CD4-positive, alpha-beta T cell treated with Interleukin-15 for 4 hours (primary cell): ENCODE measurements at places on chromosomes 16 and 17.

DNA sequence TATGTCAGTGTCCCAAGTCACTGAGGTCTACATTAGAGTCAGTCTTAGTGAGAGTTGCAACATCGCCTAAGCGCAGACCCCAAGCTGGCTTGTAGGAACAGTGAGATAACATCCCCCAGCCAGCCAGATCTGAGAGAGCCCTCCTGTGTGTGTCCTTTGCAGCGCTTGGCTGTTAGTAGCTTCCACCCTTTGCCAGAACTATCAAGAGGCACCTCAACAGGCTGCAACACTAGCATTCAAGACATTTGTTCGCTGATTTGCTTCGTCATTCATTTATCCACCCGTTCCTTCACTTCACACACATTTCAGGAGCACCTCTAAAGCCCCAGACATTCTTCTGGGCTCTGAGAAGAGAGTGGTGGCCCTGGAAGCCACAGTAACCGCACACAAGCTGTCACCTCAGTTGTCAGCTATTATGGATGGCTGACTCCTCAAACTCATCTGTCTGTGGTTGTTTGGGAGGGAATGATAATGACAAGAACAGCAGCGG lies 289.6 kb downstream of the WWOX start:
- no peak for DNase-seq

GRCh38 chr16:31397096-31397660 lies 4.0 kb downstream of the ITGAD start:
- DNase-seq: no peak

- peak; percentile 5 for DNase-seq
These were observed 31.2 kb downstream of the TMEM238L start for GRCh38 chr17:10772425-10773380.

GRCh38 chr17:7843257-7843535 lies 9.2 kb downstream of the KDM6B start:
- DNase-seq: no peak

- DNase-seq: no peak
These were observed 159.4 kb downstream of the SEC14L1 start for GRCh38 chr17:77300016-77300686.

DNA sequence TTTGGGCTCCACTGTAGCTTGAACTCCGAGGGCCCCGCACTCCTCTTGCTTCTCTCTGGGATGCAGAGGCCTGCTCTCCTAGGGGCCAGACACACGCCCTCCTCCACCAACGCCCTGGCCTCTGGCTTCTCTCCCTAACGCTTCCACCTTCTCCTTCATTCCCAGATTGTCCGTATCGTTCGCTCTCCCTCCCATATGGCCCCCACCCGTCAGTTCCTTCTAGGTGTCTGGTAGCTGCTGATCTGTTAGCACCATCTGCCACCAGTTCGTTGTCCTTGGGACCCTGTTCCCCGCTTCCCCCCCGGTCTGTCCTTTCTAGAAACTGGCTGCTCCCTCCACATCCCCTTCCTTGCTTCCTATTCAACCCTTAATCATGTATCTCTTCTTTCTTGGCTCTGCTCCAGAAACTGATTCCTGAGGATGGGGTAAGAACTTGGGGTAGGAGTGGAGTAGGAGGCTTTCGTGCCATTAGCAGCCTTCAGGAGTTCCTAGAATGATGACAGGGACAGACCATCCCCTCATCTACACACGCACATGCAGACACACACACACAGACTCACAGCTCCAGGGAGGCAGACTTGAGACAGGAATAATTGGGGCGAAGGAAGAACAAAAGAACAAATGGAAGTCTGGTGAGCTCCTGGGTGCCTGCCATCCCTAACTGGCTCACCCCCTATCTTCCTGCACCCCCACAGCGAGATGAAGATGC lies 4.3 kb downstream of the ATP1B2 start:
- DNase-seq: no peak

- no peak for DNase-seq
These were observed 715.0 kb upstream of the CDH8 start for GRCh38 chr16:62751218-62751617.

DNA sequence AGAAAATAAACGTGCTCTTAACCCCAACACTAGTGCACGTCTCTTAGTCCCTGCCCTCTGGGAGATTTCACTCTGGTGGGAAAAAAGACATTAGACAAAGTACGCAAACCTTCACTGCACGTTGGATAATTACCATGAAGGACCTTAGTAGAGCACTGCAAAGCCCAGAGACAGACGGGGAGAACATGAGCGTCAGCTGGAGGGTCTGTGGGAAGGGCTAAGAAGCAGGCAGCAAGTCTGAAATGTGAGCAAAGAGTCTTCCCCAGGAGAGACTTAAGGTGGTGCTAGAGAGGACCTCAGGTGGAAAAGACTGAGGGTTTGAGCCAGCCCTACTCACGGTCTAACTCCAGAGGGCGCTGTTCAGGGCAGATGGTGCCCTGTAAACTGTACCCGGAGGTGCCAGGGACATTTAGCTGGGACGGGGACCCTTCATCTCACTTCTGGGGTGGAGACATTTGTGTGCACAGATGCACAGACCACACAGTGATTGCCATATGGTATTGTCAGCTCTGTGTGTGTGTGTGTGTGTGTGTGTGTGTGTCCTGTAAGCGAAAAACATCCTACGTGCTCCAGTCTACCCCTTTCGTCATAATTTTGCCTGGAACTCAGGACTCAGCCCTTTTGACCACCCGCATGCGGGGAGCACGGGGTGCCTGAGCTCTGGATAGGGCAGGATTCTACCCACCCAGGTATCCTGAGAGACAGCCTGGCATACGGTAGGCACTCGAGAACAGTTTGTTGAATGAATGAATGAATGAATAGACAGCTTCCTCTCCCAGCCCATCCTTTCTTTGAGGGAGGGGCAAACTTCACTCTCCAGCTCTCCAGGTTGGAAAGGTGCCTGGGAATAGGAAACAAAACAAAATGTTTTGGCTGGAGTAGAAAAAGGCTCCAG lies 10.1 kb upstream of the STAC2 start:
- peak; percentile 60 for DNase-seq

DNA sequence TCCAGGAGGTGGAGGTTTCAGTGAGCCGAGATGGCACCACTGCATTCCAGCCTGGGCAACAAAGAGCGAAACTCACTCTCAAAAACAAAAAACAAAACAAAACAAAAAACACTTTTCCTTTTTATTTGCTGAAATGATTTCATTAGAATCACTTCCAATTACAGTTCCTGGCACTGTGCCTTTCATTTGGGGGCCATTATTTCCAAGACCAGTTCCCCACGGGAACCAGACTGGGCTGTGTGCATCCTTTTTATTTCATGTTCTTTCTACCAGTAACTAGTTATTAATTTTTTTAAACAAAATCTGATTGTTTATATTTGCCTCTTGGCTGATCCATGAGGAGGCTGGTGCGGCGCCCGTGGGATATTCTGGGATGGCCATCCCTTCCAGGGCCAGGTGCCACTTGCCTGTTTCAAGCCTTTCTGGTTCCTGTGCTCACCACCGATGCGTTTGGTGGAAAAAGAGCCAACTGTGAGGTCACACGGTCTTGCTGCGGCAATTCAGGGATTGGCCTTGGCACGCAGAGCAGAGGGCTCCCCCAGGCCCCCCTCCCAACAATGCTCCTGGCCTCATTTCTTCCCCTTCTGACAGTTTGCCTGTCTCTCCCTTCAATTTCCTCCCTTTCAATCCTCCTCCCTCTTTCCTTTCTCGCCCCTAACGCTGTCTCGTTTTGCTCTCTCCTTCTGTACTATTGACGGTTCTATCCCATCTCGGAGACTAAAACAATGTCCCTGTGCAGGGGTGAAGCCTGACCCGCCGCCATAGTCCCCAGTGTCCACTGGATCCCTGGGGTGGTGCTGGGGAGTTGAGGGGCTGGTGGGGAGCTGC lies 13.4 kb downstream of the UBALD1 start:
- no peak for DNase-seq

GRCh38 chr17:7114875-7115614 lies 423 bp upstream of the ASGR2 start:
- no peak for DNase-seq

DNA sequence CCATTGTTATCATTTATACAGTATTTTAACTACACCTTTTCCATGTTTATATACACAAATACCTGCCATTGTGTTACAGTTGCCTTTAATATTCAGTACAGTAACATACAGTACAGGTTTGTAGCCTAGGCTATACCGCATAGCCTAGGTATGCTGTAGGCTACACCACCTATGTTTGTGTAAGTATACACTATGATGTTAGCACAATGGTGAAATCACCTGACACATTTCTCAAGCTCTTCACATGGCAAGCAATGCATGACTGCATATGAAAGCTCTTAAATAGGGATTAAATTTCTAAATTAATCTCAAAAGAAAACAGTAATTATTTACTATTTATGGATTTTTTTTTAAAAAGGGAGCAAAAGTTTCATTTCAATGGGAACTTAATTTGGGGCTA lies 12.0 kb downstream of the LRRC37B start:
- DNase-seq: no peak

- DNase-seq: no peak
These were observed 1.0 kb upstream of the MSI2 start for GRCh38 chr17:57255182-57255775.

DNA sequence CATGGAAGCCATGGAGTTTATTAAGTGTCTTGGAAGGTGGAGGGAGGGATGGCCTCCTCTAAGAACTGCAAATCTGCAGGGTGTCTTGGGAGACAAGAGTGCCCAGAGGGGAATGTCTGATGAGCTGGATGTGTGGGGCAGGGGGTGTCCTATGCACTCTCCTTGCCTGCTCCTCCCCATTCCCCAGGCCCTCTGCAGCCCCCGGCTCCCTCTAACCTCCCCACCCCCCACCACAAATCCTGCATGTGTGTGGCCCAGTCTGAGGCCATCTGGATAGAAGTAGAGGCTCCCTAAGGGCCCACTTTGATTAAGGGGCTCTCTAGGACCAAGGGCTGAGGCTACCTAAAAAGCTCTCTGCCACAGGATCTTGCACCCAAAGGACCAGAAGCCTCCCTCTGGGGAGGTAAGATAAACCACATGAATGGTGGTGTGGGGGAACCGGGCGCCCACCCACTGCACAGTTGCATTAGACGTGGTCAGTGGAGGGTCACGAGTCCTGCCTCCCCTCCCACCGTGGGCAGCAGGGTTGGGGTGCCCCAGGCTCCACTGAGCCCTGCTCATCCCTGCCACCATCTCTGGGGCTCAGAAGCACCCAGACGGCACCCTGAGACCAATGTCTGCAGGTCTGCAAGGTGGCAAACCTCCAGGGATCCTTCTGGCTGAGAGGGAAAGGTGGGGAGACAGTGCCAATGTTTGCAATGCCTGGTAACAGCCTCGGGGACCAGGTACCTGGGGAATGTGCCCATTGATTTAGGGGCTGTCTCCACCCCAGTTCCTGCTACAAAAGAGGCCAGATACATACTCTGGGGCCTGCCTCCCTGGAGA lies 618 bp downstream of the AANAT start:
- DNase-seq: no peak

- no peak for DNase-seq
These were observed 21.8 kb downstream of the YPEL2 start for GRCh38 chr17:59353106-59353854.

DNA sequence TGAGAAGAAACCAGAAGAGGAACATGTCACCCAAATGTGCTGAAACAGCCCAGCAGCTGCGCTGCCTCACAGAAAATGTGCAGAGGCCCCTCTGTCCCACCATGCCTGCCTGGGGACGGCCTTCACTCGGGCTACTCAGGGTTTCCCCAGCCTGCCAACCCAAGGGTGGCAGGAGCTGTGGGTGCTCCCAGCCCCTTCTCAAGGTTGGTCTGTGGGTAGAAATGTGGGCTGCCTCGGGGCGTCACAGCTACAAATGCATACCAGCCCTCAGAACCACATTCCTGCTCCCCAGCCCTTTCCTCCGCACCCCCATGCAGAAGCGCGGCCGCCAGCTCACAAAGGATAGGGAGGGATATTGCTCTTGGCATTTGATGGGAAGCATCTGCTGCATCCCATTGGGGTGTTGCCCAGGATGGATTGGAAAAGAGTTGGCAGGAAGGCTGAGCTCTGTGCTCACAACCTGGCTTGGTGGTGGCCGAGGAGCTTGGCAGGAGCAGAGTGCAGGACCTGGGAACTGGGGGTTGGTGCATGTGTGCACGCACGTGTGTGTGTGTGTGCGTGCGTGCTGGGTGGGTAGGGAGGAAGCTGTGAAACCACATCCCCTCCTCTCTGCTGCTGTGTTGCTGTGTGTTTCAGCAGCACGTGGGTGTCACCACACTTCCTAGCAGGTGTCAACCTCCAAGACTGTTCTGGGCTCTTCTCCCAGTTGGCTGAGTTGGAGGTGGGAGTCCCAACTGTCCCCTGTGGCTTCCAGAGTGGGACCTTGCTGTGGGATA lies 304.4 kb downstream of the SEC14L1 start:
- DNase-seq: peak; percentile 81

GRCh38 chr17:676965-677364 lies 37.7 kb downstream of the VPS53 start:
- DNase-seq: no peak

GRCh38 chr17:72400863-72401262 lies 280.0 kb downstream of the SOX9 start:
- DNase-seq: no peak
